Activated T-cell treated with anti-CD3 and anti-CD28 coated beads, Interleukin-2, amount 50 U/mL, for 4 hours (primary cell): ENCODE measurements at places on chromosomes 5 and 9.

DNA sequence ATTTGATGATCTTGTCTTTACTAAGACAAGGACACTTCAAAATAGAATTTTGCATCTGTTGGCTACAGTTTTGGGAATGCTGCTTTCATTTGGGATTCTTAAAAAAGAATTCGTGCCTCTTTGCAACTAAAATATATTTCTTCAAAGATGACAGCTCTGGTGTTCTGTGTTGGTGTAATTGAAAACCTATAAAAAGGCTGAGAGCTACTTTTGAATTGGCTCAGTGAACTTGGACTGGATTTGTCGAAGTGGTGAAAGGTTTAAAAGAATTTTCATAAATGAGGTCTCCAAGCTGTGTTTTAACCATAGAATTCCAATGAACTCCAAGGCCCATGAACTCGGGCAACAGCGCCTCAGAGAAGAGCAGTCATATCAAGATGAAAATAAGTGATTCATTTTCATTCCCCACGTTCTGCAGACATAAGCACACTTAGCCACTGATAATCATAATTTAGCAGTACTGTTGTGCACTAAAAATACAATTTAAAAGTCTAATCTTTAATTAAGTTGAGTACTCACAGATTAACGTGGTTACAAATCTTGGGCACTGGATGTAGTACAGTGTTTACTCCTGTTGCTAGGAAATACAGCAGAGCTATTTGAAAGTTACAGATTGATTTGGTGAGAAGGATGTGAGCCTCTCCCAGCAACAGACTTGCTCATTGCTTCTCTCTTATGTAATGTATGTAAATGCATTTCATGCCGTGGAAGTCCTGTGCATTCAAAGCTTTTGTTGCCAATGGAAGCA lies 10.9 kb downstream of the SNCAIP start:
- DNase-seq: no peak

- no peak for DNase-seq
These were observed 90.7 kb upstream of the FSTL4 start for GRCh38 chr5:133702791-133703770.

DNA sequence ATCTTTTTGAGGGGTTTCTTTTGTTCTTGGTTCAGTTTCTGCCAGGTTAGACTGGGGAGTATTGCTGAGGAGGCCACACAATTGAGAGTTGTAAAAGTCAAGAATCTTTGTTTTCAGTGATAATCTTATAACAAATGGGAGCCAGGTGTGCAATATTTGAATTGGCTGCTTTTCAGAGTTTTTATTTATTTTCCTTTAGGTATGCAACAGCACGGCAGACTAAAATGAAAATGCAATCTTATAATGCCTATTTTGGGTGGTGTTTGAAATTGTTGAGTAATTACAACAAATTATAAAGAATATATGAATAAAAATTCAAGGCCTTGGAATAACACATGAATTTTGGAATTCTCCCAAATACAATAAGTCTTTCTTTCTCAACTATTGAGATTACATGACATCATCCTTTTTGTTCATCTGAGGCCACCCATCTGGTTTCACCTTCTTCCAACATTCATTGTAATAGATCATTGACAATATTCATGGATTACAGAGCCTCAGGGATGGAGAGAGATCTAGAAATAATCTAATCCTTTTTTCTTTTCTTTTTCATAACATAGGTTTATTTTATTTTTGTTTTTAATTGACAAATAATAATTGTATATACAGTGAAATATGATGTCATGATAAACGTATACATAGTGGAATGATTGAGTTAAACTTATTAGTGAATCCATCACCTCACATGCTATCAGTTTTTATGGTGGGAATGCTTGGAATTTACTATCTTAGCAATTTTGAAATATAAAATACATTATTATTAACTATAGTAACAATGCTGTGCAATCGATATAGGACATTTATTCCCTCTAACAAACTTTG lies 1061.0 kb downstream of the NR2F1-AS1 start:
- no peak for DNase-seq

DNA sequence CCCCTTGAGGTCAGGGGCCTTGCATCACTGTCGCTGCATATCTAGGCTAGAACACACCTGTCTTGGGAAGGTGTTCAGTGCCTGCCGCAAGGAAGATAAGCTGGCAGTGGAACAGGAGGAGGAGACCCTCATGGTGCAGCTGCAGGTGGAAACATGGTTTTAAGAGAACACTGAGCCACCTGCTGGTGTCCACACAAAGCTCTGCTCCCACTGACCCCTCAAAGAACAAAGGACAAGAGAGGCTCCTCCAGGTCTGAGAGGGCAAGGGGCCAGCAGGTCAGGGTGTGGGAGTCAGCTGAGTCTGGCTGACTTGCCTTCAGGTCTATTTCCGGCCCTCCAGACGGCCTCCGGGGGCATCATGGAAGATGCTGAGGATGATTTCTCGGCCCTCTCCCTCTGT lies 210.1 kb upstream of the TBCA start:
- no peak for DNase-seq
